ENCODE measurements at places on chromosomes 5 and 9.

- peak; percentile 14 for DNase-seq
These were observed 122.6 kb upstream of the BASP1 start for GRCh38 chr5:17094830-17095229.

DNA sequence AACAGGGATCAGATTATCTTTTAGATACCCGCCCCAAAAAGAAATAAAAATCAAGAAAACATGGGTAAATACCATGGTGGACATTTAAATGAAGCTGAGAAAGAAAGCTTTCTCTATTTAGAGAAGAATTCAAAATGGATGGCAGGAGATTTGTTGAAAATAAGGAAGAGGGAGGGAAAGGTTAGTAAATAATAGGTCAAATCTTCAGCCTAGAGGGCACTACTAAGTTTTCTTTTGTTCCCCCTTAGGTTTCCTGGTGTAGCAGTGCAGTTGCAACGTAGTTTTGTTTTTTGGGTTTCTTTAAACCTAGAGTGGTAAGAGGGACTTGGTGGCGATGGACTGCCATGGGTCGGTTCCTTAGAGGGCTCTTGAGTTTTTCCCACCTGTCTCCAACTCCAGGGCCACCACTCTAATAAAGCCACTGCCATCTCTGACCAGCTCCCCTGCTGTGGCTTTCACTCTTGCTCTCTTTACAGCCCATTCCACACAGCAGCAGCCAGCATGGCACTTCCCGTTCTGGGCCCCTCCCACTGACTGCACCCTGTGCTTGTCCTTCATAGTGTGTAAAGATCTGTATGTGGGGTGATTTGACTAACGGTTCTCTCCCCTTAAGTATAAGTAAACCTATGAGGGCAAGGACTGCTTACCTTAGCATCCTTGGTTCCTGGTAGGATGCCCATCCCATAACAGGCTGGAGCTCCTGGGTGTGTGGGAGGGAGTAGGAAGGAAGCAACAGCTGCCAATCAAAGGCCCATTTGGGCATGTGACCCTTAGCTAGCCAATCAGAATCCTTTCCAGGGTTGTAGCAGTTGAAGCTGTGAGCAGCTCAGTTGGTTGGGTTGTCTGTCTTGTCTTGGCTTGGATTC, 118.3 kb downstream of the SLC1A3 start:
- DNase-seq = no peak

DNA sequence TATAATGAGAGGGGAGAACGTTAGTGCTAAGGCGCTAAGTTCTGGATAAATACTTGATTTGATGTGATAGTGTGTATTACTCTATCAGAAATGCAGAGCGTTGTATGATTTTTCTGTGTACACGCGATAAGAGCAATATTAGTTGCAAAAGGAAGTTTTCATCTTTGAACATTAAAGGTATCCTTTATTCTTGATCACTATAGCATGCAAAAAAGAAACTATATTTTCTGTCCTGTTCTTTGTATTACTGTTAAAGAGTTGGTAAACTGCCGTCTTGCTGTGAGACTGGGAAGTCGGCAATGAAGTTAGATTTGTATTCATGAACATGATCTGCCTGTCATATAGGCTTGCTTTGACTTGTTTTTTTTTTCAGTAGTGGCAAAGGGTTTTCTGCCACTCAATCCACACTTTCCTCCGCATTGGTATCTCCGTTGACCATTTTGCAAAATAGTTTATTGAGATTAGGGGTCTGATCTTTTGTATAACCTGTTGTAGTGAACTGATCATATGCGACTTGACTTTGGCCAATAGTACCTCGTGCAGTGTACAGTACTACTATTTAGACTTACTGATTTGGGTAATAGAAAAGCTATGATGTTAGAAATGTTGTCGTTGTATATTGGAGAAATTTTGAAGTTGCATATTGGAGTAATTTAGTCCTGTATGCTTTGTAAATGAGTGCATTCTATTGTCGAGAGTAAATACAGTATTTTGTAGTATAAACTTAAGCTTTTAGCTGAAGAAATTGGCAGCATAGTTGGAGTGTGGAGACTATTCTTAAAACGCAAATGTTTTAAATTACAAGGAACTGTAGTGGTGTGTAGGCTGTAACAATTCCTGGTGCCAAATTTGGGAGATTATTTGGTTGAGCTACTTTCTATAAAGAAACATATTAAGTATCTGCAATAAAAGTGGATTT, 1.7 kb downstream of the DENND4C start:
- peak; percentile 15 for DNase-seq

DNA sequence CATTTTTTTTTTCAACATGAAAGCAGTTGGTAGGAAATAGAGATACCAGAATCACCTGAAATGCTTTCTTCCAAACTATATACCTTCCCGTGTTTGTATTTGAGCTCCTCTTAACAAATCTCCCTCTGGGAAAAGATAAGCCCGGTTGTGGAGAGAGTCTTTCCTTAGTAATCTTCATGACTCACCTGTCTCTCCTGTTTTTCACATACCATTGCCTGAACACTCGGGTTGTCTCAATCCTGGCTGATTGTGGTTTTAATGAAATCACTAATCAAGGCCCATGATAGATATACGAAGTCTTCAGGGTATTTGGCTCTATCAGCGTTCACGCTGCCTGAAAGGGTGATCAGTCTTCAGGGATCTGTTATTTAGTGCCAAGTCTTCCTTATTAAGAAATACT, 136.7 kb downstream of the MAN2A1 start:
- DNase-seq = peak; percentile 30

GRCh38 chr9:20084125-20084524, 295.3 kb upstream of the SLC24A2 start:
- DNase-seq = no peak

GRCh38 chr5:158023266-158023665, 164.3 kb upstream of the CLINT1 start:
- no peak for DNase-seq

DNA sequence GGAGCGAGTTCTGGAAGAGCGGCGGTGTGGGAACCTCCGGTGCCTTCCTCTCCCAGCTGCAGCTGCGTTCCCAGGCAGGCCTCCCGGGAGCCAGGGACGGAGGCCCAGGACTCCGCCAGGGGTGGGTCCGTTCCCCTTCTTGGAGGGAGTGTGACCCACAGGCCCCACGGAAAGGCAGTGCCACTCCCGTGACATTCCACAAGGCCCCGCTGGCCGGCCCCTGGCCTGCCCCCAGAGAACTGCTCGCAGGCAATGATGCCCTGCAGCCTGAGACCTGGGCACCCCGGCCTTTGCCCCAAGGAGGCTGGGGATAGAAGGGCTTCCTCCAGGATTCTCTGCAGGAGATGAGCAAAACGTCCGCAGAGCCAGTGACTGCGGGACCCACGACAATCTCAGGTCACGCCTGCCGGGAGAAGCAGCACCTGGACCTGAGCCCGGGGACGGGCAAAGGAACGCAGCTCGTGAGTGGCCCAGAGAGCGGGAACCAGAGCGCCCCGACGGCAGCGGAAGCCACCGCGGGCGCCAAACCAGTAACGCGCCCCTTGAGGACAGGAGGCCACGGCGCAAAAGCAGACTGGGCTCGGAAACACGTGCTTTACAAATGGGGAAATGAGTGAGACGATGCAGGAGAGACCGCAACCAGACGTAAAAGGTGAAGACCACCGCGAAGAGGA, 9.3 kb downstream of the OBP2B start:
- no peak for DNase-seq

DNA sequence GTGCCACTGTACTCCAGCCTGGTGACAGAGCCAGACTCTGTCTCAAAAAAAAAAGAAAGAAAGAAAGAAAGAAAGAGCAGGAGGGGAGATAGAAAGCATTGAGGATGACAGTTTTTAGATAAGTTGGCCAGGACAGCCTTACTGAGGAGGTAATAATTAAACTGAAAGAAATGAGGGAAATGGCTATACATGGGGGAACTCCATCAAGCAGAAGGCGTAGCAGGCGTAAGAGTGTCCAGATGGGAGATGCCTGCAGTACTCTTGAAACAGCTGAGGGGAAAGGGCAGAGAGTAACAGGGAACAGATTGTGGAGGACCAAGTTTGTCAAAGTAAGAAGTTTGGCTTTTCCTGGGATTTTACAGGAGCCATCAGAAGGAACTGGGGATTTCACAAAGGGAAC, 57.5 kb downstream of the HMGCS1 start:
- DNase-seq = no peak

GRCh38 chr9:77469515-77470231, 178.4 kb downstream of the GNA14 start:
- DNase-seq = no peak

DNA sequence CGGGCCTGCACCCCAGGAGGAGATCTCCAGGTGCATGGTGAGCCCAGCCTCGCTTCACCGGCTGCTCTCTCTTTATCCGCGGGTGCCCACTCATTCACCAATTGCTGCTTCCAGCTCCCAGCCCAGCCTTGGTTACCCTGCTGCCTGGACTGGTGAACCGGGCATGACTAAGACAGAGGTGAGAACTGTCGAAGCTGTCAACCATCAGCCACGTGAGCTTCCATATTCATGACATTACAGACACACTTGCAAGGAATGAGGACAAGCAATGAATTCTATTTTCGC, 220.5 kb downstream of the ROR2 start:
- DNase-seq = no peak

DNA sequence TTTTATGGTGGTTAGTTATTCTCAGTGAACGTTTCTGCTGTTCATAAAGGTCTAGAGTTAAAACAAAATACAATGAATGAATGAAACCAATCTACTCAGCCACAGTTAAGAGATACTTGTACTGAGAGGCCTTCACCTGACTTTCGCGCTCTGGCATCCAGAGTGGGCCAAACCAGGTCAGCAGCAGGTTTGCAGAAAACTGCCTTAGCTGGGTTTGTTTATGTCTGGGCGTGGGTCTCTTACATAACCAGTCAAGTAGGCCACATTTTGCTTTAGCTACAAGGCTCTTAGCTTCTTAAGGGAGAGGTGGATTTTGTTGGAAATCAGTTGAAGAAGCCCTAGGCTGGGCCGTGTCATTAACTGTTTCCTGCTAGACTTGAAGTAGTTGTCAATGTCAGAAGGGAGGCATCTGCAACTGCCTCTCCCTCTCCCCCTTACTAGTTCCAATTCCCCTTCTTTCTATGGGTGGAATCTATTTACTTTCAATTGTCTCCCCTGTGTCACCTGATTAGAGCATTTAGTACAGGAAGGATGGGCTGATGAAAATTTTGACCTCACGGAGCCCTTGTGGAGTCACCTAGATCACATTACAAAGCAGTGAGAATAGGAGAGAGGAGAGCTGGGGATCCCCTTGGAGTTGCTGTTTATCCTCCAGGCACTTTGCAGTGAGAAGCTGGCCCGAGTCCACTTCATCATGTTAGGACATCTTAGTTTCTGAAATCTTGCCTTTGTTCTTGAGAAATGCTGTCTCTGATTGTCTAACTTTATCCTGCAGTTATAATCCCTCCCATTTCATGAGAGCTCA, 200.5 kb downstream of the ARHGEF28 start:
- peak; percentile 96 for DNase-seq

GRCh38 chr9:4305065-4305985, 5.5 kb upstream of the GLIS3 start:
- no peak for DNase-seq

DNA sequence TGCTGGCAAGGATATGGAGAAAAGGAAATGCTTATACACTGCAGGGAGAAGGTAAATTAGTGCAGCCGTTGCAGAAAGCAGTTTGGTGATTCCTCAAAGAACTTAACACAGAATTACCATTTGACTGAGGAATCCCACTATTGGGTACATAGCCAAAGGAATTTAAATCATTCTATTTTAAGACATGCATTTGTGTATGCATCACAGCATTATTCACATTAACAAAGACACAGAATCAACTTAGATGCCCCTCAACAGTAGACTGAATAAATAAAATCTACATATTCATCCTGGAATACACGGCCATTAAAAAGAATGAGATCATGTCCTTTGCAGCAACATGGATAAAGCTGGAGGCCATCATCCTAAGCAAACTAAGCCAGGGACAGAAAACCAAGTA, 510.1 kb upstream of the CDH9 start:
- no peak for DNase-seq

DNA sequence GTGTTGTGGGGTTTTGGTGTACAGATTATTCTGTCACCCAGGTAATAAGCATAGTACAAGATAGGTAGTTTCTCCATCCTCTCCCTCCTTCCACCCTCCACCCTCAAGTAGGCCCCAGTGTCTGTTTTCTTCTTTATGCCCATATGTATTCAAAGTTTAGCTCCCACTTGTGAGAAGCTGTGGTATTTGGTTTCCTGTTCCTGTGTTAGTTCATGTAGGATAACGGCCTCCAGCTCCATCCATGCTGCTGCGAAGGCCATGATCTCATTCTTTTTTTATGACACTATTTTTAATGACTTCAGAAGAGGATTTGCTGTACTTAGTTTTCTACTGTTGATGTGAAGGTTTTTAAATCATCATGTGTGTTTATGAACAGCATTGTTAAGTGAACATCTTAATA, 11.9 kb downstream of the CCDC180 start:
- no peak for DNase-seq

DNA sequence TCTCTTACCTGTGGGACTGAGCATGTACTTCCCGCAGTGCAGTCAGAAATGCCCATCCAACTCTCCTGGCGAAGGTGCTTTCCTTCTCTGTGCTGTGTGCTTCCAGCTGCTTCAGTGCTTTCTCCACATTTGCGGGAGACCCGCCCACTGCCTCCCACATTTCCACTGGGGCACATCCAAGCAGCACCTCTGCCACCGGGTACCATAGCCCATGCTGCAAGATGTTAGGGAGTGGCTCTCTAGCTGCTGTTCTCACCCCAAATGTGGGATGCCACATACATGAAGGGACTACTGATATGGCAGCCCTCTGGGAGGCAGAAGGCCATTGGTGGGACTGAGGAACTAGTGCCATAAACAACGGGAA, 8.8 kb downstream of the DMAC1 start:
- no peak for DNase-seq

Measured in choroid plexus epithelial cell (primary cell).